Activated T-cell treated with anti-CD3 and anti-CD28 coated beads for 48 hours (primary cell): ENCODE measurements at places on chromosomes 6 and 20.

- no peak for DNase-seq
Observed at GRCh38 chr6:93389192-93389591, 30.2 kb downstream of the EPHA7 start.

DNA sequence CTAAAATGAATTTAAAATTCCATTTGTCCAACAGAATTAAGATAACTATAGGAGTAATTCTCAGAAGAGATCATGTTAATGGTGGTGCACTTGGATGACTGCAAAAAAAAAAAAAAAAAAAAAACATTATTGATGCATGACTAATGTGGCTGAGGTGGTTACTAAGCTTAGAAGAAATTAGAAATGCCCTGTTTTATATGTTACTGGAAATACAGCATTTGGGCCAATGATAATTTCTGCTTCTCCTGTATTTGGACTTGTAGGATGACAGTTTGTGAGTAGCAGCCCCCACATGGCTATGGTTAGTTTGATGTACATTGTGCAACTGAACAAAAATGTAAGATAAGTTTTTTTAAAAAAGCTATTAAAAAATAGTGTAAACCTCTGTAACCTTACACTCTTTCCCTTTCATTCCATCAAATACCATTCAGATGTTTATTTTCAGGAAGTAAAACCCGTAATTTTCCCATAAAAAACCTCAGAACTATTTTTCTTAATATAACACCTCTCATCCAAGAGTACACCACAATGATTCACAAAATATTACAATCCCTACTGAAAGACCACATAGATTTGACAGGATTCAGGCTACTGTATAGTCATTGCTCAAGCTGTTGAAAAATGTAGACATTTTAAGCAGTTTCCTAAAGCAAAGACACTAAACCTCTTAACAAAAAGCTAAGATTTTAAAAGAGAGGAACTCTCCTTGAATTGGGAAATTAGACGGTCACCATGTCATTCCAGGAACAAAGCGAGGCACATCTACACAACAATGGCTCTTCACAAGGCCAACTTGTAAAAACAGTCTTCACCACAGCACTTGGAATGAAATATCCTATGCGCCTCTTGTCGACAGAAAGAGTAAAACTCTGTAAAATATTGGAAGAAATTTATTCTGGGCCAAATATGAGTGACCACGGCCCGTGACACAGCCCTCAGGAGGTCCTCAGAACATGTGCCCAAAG, 83.0 kb downstream of the WDR27 start:
- no peak for DNase-seq

DNA sequence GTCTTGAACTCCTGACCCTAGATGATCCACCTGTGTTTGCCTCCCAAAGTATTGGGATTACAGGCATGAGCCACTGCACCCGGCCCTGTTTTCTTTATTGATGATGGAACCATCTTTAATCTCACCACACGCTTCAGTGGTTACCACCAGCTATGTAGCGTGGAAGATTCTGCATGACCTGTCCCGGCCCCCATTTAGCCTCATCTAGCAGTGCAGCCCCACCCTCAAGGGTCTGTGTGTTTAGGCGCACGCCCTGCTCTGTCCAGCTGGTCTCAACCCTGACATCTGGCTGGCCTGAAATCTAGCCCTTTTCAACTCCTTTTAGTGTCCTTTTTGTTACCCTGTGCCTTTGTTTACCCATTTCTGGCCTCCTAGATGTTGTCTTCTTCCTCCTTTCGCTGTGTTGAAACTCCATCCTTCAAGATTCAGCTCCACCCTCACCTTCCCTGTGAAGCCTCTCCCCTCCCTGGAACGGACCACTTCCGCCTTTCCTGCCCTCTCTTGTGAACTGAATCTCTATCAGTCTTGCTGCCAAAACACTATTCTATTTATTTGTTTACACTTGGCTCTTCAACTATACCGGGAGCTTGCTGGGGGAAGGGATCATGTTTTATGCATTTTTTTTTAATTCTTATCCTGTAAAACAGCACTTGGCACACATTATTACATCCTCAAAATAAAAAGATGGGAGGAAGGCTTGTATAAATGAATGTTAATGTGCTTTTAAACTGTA, 101.0 kb upstream of the MTHFD1L start:
- DNase-seq: no peak

GRCh38 chr6:41157323-41157722, 3.2 kb upstream of the TREML1 start:
- DNase-seq: no peak

GRCh38 chr6:52727908-52728307, 35.4 kb downstream of the GSTA2 start:
- no peak for DNase-seq

GRCh38 chr20:24600012-24600411, 130.6 kb downstream of the SYNDIG1 start:
- DNase-seq: no peak

DNA sequence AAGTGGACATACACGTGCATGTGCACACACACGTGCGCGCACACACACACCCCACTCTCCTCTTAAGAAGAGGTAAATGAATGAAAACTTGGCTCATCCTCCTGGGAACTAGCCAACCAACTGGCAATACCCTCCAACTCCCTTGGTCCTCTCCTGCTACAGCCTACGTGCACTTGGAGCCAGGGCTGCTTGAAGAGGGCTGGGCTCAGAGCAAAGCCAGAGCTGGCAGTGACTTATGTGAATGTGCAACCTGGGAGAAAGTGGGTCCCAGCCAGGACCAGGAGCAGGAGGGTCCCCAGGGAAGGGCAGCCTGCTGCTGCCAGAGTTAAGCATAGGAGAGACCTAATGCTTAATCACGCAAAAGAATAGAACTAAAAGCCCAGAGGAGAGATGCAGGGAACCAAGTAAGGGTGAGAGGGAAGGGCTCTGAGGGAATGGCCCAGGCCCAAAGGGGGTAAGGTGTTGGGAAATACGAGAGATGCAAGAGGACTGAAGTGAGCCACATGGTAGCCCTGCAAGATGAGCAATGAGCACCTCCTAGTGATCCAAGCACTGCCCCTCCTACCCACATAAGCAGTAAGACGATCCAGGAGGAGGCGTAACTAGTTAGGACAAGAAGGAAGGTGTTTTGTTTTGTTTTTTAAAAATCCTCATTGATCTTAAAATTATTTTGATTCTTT, 24.7 kb downstream of the TRAF3IP2 start:
- no peak for DNase-seq

DNA sequence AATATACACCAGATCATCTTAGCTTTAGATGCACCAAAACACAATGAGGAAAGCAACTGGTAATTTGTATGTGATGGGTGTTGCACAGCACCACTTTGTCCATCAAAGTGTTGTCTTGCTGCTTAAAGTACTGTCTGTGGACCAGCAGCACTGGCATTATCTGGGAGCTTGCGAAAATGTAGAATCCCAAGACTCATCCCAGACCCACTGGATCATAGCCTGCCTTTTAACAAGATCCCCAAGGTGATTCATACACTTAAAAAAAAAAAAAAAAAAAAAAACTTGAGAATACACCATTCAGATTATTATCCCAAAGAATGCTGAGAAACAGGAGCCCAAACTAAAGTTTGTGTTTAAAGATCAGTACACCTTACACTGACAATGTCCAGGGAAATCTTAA, 123.4 kb downstream of the TASP1 start:
- no peak for DNase-seq

DNA sequence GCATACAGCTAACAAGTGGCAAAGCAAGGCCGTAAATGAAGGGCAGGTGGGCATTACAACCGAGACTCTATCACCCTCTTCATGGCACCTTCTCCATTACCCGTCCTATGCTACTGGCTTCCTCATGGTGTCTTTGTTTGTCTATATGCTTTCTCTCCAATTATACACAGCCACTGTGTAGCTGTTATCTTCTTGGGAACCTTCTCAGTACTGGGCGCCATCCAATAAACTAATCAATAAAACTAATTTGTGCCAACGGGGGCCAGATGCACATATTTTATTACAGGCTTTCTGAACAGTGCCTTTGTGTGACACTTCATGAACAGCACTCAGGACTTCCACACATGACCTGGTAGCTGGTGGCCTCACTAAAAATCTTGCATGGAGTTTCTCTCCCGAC, 149.8 kb upstream of the PCSK2 start:
- DNase-seq: no peak

GRCh38 chr6:43263314-43264178, 20.3 kb downstream of the TTBK1 start:
- peak; percentile 71 for DNase-seq

DNA sequence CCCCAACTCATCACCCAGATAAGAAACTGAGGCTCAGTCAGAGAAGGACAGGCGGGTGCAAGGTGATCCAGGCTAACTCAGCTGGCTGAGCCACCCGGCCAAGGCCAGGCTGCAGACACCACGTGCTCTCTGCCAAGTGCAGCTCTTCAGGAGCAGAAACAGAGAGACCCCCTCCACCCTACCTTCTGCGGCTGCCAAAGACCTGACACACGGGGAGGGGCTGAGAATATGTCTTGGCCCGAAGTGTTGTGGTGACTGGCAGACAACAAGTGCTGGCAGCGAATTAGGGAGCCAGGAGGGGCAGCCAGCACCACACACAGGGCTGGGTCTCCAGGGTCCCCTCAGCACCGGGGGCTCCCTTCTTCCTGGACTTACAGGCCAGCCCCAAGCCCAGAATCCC, 22.5 kb downstream of the PREX1 start:
- no peak for DNase-seq

DNA sequence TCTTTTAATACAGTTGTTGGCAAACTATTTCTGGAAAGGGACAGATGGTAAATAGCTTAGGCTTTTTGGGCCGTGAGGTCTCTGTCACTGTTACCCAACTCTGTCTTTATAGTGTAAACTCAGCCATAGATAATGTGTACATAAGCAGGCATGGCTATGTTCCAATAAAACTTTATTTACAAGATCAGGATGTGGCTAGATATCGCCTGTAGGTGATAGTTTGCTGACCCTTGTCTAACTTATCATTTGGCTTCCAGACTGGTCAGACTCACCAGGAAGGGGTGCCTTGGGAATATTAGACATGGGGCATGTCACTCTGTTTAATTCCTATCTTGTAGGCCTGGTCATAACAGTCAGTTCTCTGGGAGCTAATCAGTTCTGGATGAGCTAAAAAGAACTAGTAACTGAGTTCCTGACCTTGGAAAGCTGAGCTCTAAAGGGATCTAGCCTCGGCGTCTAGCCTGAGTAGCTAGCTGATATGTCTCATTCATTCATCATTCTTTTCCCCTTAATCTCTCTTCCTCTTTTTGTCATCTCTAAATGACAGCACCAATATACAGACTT, 163.6 kb downstream of the SLC16A10 start:
- no peak for DNase-seq

- no peak for DNase-seq
Observed at GRCh38 chr6:134247844-134248580, 69.9 kb downstream of the SGK1 start.

DNA sequence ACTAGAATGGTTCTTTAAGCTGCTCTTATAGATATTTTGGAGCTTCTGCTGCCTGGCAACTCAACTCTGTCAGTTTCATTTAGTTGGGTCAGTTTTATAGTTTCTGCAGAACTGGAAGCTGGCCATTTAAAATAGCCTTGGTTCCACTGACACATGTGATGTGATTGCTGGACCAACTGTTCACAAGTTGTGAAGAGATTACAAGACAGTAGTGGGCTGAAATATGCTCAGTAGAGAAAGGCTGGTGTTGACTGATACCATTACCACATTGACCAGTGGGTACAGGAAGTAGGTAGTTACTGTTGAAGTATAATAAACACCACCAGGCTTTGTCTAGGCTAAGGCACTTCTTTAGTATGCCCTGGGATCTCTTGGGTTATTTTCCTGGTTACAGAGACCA, 39.0 kb downstream of the BCKDHB start:
- no peak for DNase-seq

- DNase-seq: no peak
Observed at GRCh38 chr20:18767676-18768075, 45.9 kb upstream of the SCP2D1 start.

DNA sequence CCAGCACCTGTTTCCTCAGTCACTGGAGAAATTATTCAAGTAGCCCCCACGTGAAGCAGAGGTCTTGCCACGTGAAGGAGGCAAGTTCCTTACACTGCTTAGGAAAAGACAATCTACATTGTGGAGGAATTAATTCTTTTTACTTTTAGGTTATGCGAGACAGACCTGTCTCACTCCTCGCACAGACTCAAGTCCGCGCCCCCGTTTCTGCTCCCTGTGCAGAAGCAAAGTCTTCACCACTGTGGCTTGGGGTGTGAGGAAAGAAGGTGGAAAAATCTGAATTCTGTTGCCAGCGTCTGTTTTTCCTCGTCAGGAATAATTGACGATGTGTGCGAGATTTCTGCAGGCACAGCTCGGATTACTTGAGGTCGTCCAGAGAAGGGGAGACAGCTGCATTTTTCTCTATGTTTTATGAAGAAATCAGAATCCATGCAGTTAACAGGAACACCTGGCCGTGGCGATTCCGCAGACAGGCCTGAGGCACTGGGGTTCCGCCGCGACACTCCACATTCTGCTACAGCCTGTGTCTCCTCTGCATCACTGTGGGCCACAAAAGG, 185.1 kb downstream of the SMOC2 start:
- no peak for DNase-seq

DNA sequence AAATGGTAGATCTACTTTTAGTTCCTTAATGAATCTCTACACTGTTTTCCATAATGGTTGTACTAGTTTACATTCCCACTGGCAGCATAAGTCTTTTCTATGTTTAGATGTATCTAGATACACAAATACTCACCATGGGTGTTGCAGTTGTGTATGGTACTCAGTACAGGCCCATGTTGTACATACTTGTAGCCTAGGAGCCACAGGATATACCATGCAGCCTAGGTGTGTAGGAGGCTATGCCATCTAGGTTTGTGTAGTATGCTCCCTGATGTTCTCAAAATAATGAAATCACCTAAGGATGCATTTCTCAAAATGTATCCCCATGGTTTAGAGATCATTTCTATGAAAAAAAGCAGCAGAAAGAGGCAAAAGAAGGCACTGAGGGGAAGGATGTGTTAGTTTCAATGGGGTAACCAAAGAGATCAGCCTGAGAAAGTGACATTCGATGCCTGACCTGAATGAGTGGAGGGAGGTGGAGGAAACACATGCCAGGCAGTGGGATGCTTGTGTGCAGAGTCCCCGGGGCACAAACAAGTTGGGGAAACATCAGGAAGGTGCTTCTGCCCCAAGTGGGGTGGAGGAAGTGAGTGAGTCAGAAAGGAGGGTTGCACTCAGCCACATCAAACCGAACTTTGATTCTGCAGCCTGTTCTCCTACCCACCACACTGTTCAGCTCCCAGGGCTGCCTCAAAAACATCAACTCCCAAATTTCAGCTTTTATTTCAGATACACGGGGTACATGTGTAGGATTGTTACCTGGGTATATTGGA, 191.2 kb downstream of the ZNF217 start:
- no peak for DNase-seq

DNA sequence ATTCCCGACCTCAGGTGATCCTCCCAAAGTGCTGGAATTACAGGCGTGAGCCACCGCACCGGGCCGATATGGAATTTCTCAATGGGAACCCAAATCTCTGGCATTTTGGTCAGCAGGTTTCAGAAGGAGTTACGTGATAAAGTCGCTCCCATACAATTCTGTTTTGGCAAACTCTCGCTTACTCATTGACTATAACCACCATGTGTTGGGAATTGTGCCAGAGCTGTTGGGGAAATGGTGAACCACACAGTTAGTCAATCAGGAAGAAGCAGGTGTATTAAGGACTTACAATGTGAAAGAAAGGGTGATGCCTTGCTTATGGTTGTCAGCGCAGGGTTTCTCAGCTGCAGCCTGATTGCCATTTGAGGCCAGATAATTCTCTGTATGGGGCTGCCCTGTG, 410.5 kb downstream of the QKI start:
- DNase-seq: no peak
